ENCODE measurements at places on chromosomes 2 and 18. TPM values are rescaled to one million over a fixed set of nuclear protein-coding genes. Genes with fewer than 3 reads are reported as not detected.

DNA sequence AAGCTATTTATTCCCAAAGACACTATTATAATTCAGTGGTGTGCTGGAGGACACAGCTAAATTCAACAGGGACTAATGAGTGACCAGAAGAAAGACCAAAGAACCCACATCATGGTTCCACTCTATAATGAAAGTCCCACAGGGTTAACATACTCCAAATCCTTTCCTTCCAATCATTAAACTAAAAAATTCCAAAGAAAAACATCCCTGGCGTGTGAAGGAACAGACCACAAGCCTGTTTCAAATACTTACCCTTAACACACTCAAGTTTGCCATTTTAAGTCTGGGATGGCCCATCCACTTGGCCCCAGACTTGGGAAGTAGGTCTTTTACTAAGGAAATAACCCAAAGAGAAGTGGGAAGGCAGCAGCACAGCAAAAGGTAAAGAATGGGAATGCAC, 150.1 kb upstream of the CCDC150 start:
- H3K27ac ChIP-seq = no peak overlapping the region
- H3K4me1 ChIP-seq = no peaks in the 10 kb centered on the region
- DNase-seq = no peak
- H3K4me3 ChIP-seq = no peak overlapping the region

- H3K4me3 ChIP-seq = no peak overlapping the region
- no peak for DNase-seq
- H3K36me3 ChIP-seq = no peaks in the 10 kb centered on the region
- no peaks in the 10 kb centered on the region for H3K27me3 ChIP-seq
- no peak overlapping the region for H3K27ac ChIP-seq
Observed at GRCh38 chr2:209734805-209735204, 36.8 kb upstream of the UNC80 start.

DNA sequence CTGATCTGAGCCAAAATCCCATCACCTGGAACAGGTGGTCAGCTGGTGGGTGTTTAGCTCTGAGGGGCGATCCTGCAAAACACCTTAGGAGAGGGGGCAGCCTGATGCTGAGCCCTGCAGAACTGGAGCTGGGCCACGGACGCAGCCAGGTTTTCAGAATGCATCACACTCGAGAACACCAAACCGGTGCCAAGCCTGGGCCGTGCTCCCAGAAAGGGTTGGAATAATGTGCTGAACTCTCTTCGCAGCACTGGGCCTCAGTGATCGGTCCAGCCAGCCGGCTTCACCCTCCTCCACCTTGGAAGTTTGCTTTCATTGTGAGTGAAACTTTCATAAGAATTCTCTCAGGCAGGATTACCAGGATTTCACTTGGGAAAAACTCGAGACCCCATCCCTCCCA, 56.5 kb upstream of the TTC39C start:
- H3K27ac ChIP-seq = no peak overlapping the region

TAF1B gene
- total RNA-seq = 54.7 TPM

GATA6 gene
- total RNA-seq = not detected

GRCh38 chr18:58026857-58027256, 17.2 kb upstream of the NEDD4L start:
- DNase-seq = no peak
- H3K27me3 ChIP-seq = peaks cover 4% of the 10 kb centered on the region
- H3K4me3 ChIP-seq = no peak overlapping the region
- no peaks in the 10 kb centered on the region for H3K36me3 ChIP-seq
- H3K4me1 ChIP-seq = no peaks in the 10 kb centered on the region
- no peak overlapping the region for H3K27ac ChIP-seq

DNA sequence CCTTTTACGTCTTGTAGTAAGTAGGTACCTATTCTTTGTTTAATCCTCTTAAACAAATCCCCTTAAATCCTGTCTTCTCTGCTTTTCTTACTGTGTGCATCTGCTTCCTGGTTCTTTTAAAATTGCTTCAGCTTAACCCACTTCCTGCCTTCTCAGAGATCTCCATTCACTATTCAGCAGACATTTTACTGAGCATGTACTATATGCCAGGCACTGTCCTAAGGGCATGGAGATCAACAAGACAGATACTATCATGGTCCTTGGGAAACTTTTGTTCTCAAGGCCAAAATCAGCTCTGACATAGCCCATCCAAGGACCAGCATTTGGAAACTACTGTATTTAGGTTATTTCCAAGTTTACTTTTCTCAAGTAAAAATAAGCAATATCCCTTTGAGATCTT, 227.5 kb downstream of the TPGS2 start:
- no peaks in the 10 kb centered on the region for H3K27me3 ChIP-seq
- no peak overlapping the region for H3K27ac ChIP-seq
- no peak for DNase-seq

NAT8 gene
- not detected for total RNA-seq

DNA sequence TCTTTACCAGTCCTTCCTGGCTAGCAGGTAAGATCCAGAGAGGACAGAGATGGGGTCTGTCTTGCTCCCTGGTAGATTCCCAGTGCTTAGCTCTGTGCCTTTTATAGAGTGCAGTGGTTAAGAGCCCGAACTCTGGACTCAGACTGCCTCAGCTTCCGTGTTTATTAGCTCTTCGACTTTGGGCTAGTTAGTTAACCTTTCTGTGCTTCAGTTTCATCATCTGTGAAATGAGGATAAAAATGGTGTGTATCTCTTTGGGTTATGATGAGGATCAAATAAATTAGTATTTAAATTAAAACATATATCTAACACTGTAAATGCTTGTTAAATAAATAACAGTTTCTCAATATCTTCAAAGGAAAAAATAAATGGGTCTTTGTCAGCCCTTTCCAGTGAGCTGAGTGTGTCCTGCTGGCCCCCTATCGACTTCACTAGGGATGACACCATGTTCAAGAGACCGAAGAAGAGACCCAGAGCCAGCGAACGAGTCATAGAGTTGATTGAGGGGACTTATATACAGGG, 38.2 kb downstream of the CERS6 start:
- no peaks in the 10 kb centered on the region for H3K27me3 ChIP-seq
- H3K4me1 ChIP-seq = peaks cover 49% of the 10 kb centered on the region
- DNase-seq = no peak
- H3K36me3 ChIP-seq = peaks cover 24% of the 10 kb centered on the region
- no peak overlapping the region for H3K4me3 ChIP-seq

SERPINB3 gene
- not detected for total RNA-seq

GRCh38 chr2:127219171-127220070, 678 bp downstream of the CYP27C1 start:
- peaks cover 13% of the 10 kb centered on the region for H3K4me1 ChIP-seq
- H3K27me3 ChIP-seq = peaks cover 61% of the 10 kb centered on the region
- no peak for DNase-seq
- H3K4me3 ChIP-seq = no peak overlapping the region
- H3K36me3 ChIP-seq = peaks cover 4% of the 10 kb centered on the region
- H3K27ac ChIP-seq = no peak overlapping the region

GRCh38 chr2:202736826-202737225, 102.1 kb downstream of the FAM117B start:
- no peaks in the 10 kb centered on the region for H3K27me3 ChIP-seq
- H3K4me1 ChIP-seq = no peaks in the 10 kb centered on the region
- peaks cover 7% of the 10 kb centered on the region for H3K36me3 ChIP-seq
- no peak overlapping the region for H3K27ac ChIP-seq
- DNase-seq = no peak

- no peak overlapping the region for H3K4me3 ChIP-seq
- no peaks in the 10 kb centered on the region for H3K36me3 ChIP-seq
- peaks cover 26% of the 10 kb centered on the region for H3K27me3 ChIP-seq
- no peak for DNase-seq
Observed at GRCh38 chr2:158402665-158403064, 53.9 kb downstream of the CCDC148 start.

GRCh38 chr2:200590090-200590489, 4.3 kb downstream of the AOX1 start:
- H3K4me1 ChIP-seq = peaks cover 5% of the 10 kb centered on the region
- H3K4me3 ChIP-seq = no peak overlapping the region
- no peak overlapping the region for H3K27ac ChIP-seq

SLC5A7 gene
- not detected for total RNA-seq

GRCh38 chr2:74043345-74044329, 58.9 kb downstream of the TET3 start:
- H3K27ac ChIP-seq = no peak overlapping the region
- peaks cover 18% of the 10 kb centered on the region for H3K4me1 ChIP-seq
- no peak for DNase-seq
- no peaks in the 10 kb centered on the region for H3K27me3 ChIP-seq

CCDC102B gene
- total RNA-seq = 1.2 TPM

- no peaks in the 10 kb centered on the region for H3K27me3 ChIP-seq
- H3K27ac ChIP-seq = no peak overlapping the region
- no peak overlapping the region for H3K4me3 ChIP-seq
- no peak for DNase-seq
Observed at GRCh38 chr2:203407496-203407895, 79.3 kb downstream of the ABI2 start.

RESP18 gene
- total RNA-seq = not detected

All from activated CD4-positive, alpha-beta memory T cell treated with anti-CD3 and anti-CD28 coated beads, Interleukin-2, amount 10 ng/mL, durations not matched to agents 7 days and 5 days (primary cell).